ENCODE measurements at places on chromosomes 5 and 9.

DNA sequence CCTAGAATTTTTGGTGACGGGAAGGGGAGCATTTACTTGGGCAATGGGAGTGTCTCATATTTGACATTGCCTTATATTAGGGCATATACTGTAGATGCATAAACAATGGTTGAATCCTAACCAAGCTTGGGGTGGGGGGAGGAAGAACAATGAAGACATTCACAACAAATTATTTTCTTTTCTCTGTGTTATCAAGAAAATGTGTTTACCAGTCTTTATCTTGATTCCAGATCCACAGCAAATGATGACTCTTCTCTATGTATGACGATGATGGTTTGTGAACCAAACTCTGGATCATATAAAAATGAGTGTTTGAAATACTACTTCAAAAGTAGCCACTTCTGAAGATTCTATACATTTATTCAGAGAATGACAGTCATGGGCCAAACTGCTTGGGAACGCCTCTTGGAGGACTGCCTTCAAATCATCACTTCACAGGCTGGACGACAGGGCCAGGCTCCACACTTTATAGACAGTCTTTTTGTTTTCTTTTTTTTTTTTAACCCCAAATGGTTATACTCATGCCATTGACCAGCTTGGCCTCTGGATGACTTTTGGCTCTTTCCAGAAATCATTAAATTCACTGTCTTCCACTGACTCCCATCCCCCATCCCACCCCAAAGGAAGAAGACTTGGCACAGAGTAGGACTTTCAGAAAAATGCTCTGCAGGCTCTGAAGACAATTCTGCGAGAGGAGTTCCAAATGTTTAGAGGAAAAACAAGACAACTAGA is 123.8 kb upstream of the LIFR start:
- ATAC-seq = no peak

- ATAC-seq = no peak
Measured at GRCh38 chr5:170306381-170306831, 8.8 kb upstream of the LCP2 start.

DNA sequence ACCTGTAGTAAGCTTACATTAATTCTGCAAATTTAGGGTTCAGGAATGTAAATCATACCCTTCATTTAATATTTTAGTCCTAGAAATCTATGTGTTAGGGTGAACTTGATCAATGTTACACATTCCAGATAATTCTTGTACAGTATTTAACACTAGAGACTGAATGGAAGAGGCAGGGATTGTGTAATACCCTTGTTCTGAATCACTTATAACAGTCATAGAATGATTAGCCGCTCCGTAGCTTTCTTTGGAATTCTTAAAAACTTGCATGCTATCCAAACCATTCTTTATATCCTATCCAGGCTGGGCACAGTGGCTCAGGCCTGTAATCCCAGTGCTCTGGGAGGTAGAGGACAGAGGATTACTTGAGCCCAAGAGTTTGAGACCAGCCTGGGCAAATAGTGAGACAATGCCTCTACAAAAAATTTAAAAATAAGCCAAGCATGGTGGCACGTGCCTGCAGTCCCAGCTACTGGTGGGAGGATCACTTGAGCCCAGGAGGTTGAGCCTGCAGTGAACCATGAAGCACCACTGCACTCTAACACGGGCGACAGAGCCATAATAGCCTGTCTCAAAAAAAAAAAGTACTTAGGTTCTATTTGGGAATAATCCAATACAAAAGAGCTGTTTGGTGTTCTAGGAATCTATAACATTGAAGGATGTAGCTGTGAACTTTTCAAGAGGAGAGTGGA is 8.3 kb downstream of the ZNF483 start:
- ATAC-seq = no peak

DNA sequence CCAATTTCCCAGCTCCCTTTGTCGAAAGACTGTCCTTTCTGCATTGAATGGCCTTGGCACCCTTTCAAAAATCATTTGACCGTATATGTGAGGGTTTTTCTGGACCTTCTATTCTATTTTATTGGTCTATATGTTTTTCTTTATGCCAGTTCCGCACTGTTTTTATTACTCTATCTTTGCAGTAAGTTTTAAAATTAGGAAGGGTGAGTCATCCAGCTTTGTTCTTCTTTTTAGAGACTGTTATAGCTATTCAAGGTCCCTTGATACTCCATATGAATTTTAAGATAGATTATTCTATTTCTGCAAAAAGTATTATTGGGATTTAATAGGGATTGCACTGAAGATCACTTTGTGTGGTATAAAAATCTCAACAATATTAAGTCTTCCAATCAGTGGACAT is 44.2 kb upstream of the STARD4 start:
- ATAC-seq = no peak

DNA sequence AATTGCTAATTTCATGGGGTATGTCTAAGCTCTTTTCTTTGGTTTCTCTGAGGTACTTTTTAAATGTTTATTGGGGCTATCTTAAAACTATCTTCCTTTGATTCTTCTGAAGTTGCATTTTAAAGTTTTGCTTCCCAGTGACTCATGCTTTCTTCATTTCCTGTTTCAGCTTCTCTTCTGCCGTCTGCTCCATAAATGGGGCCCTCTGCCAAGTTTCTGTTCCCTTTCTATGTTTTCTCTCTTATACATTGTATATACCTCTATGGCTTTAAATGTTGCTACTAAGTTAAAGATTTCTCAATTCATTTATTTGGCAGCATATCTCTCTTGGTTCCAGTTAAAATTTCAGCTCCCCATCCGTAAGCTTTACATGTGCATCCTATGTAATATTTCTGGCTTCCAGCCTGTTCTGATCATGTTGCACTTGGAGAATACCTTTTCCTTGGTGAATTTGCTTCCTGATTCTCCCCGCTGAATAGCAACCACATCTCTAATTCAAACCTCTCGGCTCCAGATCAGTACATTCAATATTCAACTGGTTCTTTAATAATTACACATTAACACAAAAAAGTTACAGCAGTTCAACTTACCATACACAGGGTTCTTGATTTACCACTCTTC is 125.3 kb downstream of the ST8SIA4 start:
- ATAC-seq = peak; percentile 51

- ATAC-seq = no peak
Measured at GRCh38 chr5:37043693-37044092, 167.1 kb downstream of the NIPBL start.

DNA sequence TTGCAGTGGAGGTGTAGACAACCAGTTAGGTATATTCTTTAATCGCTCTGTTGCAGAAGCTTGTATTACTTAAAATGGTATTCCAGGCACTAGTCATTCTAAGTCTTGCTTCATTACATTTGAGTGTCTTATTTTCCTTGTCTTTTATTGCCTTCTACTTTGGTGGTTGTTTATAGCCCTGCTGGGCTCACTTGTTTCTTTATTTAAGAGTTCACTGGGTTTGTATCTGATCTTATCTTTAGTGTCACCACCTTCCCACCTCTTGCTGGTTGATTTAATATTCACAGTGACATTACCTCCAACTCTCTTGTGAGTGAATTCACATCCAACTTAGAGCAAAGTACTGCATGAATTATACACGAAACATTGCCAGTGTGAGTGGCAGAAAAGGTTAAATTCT is 83.6 kb upstream of the BNC2 start:
- no peak for ATAC-seq

- ATAC-seq = no peak
Measured at GRCh38 chr9:72979405-72980100, 26.7 kb upstream of the ALDH1A1 start.

GRCh38 chr5:107576155-107576554 is 94.6 kb downstream of the EFNA5 start:
- ATAC-seq = no peak

DNA sequence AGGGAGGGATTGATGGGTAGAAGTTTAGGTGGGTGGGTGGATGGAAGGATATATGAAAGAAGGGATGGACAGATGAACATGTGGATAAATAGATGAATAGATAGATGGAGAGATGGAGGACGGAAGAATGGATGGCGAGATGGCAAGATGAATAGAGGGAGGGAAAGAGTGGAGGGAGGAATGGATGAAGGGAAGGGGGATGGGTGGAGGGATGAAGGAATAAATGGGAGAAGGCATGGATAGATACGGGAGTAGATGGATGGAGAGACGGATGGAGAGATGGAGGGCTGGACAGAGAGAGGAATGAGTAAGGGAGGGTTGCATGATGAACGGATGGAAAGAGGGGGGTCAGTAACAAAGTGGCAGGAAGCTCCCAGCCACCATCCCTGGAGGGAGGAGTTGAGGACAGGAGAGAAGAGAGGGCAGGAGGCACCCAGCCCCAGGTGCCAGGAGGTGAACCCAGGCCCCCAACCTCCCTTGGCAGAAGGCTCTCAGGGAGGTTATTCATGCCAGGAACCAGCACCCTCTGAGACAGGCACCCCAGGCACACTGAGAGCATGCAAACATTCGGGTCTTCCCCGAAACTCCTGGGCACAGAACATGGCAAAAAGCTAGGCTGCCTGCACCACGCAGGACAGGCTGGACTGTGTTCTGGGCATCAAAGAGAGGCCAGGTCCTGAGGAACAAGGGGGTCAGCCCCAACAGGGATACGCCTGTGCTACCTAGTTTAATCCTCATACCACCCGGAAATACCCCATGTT is 9.1 kb downstream of the SARDH start:
- ATAC-seq = no peak
